ENCODE measurements at places on chromosomes 3 and 15. TPM values are rescaled to one million over a fixed set of nuclear protein-coding genes. Genes with fewer than 3 reads are reported as not detected.

DNA sequence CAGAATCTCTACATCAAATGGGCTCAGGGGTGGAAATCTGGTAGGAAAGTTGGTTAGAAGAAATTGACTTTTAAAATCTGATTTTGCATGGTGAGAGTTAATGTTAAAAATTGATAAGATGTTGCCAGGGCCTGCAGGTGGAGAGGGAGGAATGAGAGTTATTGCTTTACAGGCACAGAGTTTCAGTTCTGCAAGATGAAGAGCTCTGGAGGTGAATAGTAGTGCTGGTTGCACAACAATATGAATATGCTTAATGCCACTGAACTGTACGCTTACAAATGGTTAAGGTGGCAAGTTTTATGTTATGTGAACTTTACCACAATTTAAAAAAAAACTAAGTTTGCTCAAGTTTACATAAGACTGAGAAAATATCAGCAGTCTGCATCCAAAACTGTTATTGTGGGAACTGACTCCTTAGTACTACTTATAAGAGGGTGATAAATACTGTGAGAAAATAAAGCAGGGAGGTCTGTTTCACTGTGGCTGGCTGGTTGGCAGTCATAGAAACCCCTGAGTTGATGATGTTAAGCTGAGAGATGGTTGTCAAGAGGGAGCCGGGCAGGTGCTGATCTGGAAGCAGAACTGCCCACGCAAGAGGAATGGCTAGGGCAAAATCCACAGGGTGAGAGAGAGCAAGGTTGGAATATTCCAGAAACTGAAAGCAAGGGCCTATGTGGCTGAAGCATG lies 144.9 kb downstream of the EDEM1 start:
- no peak for DNase-seq

Gene CPN2
- not detected for total RNA-seq

- no peak for DNase-seq
These were observed 74.2 kb upstream of the FNDC3B start for GRCh38 chr3:171965067-171965712.

Gene FETUB
- total RNA-seq: not detected

Gene ITIH3
- not detected for total RNA-seq

DNA sequence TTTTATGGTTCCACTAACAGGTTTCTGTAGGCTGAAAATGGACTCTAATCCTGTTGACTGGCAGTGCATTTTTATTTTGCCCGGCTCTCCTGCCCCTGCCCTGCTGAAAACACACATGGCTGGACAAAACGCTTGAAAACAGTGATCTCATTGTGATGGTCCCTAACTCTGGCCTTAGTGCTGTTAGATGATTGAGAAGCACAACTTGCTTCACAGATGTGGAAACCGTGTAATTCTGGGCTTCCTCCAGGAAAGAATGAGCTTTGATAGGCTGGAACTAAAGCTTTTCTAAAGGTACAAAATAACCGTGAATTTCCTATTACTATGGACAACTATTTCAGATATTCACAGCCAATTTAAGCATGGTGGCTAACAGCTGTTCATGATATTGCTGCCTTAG lies 121.4 kb downstream of the VGLL3 start:
- no peak for DNase-seq

DNA sequence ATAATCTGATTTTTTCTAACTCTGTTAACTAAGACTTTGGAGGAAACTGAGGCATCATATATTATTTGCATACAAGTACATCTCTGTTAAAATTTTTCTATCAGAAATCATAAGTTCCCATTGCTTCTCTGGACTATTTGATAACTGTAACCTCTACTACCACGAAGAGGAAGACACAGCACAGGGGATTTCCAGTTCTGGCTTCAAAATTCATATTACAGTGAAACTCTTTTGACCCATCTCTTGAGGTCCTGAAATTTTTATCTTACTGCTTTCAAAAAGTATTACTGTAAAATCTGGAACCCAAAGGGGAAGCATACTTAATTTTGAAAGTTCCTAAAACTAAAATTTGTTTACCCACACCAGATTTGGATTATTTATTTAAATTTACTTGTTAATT lies 4.2 kb downstream of the PLSCR1 start:
- no peak for DNase-seq

DNA sequence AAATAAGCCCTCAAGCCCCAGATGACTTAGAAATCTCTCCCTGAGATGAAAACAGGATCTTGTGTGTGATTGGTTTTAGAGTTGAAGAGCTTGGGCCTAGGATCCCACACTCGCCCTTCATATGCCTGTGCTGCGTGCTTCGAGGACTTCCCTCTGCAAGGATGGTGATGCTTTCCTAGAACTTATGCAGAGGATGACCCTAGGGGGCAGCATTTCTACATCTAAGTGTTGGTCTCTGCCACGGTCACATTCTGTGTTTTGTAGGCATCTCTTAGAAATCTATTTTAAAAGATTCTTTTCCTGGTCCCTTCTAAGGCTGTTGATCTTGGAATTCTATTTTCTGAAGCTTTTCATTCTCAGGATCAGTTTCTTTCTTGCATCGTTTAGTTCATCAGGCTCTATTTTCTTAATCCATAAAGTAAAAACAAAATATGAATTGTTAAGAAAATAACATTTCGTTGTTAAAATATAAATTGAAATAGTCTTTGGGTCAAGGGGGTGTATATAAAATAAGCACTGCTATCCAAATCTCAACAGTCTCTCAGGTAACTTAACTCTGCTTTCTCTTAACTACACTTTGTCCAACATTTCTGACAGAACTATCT lies 45.7 kb downstream of the WDR76 start:
- DNase-seq: no peak
